Esophagus squamous epithelium (tissue), 5 donors: ENCODE measurements at places on chromosomes 7 and 10.

DNA sequence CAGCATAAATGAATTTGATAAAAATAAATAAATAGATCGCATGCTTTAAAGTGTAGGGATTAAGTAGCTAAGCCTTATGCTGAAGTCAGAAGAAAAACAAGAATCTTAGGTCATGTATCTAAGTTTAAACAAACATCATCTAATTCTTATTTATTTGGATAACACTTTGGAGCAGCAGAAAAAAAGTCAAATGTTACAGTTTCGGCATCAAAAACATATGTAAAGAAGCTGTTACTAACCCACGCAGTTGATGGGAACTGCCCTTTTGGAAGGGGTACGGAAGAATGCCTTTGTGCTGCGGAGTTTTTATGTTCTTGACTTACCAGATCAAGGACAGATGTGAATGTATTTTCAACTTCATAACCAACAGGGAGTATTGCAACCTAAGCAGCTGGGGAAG, 37.3 kb upstream of the HABP2 start:
- no peak for DNase-seq

GRCh38 chr7:32639122-32639521, 143.8 kb downstream of the AVL9 start:
- DNase-seq = no peak

GRCh38 chr10:99917963-99918825, 91.6 kb downstream of the DNMBP start:
- DNase-seq = no peak

GRCh38 chr7:27734583-27734982, 5.4 kb upstream of the TAX1BP1 start:
- no peak for DNase-seq

DNA sequence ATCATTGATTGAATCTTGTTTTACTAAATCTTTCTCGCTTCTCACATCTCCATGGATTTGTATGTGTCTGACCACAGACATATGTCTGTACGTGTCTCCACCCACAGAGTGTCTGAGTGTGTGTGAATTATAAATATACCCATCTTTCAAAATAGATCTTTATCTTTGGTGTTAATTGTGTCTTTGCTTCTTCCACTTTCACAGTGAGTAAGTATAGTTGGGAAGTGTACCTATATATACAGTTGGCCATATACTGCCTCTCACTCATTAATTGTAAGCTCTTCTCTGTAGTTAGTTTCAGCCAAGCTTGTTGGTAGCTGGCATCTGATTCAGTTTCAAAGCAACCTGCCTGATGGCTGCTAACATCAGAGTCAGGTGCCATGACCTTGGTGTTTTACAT, 18.4 kb downstream of the EEPD1 start:
- DNase-seq = no peak

GRCh38 chr10:90968328-90969081, 47.6 kb upstream of the ANKRD1 start:
- no peak for DNase-seq

- no peak for DNase-seq
Measured at GRCh38 chr10:95560278-95561176, 644 bp downstream of the SORBS1 start.

GRCh38 chr7:82051601-82052000, 281.8 kb upstream of the HGF start:
- no peak for DNase-seq
